ENCODE measurements at places on chromosomes 4 and X. TPM values are rescaled to one million over a fixed set of nuclear protein-coding genes. Genes with fewer than 3 reads are reported as not detected.

AVPR2 gene
- 2.7 TPM for total RNA-seq

EPGN gene
- total RNA-seq: not detected

IL1RAPL2 gene
- total RNA-seq: not detected

CXCL8 gene
- total RNA-seq: 33.1 TPM

USP11 gene
- total RNA-seq: 55.6 TPM

GPC4 gene
- total RNA-seq: 17.7 TPM

Measured in M059J (cell line).